ENCODE measurements at places on chromosomes 13 and 19. TPM values are rescaled to one million over a fixed set of nuclear protein-coding genes. Genes with fewer than 3 reads are reported as not detected.
A peak's percentile ranks its signal among the peaks of the same experiment; 100 is the strongest.

The TUBB4A gene
- 0.18 TPM for total RNA-seq

The DIRAS1 gene
- total RNA-seq, result 0.84 TPM

The KRI1 gene
- total RNA-seq, result 8.5 TPM

The KLK13 gene
- not detected for total RNA-seq

The APOC4 gene
- not detected for total RNA-seq

DNA sequence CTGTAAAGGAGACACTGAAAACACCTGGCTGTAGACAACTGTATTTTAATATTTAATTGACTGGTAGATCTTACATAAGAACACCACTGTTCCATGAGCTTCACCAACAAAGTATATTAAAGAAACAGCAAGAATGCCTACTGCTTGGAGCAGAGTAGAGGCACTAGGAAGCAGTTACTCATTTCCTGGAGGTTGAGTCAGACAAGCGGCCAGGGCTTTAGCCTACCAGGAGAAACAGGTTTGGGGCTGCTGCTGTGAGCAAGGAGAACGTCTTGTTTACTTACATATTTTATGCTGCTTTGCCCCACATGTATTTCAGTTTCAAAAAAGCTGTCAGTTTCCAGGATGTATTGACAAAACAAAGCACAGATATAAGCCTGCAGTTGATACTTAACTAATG is 33.4 kb downstream of the ALG5 start:
- no peaks in the 10 kb centered on the region for H3K4me1 ChIP-seq
- no peak overlapping the region for H3K4me3 ChIP-seq
- H3K36me3 ChIP-seq, result peaks cover 39% of the 10 kb centered on the region
- no peaks in the 10 kb centered on the region for H3K27me3 ChIP-seq

DNA sequence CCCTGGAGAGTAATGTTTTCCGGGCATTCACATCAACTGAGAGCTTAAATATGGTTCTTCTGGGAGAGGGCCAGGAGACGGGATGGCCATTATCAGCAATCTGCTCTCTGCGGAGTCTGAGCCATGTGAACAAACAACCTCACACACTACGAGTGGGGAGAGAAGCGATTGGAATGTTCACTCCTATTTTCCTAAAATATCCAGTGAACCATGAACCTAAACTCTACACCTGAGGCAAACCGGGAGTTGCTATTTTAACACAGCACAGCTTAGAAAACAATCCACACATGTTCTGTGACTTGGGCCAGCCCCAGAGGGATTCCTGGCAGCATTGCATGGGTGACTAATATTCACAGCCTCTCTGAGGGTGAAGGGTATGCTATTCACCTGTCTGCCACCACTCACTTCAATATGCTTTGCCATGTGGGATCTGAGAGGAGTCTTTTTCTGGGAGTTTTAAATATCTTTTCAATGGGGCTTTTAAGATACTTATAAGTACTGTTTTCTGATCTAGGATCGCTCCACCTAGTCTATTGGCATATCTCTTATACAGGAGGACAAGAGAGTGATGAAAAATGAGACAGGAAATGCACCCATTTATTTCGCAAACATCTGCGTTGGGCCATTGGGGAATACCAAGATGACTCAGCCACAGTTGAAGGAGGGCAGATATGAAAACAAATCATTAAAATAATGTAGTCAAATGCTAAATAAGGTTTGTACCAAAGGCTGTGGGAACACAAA is 72.6 kb upstream of the SERP2 start:
- H3K36me3 ChIP-seq, result no peaks in the 10 kb centered on the region
- H3K4me1 ChIP-seq, result peaks cover 35% of the 10 kb centered on the region
- no peak for DNase-seq
- H3K27ac ChIP-seq, result no peak overlapping the region
- no peaks in the 10 kb centered on the region for H3K27me3 ChIP-seq

- H3K27ac ChIP-seq, result no peak overlapping the region
- H3K36me3 ChIP-seq, result no peaks in the 10 kb centered on the region
- H3K4me3 ChIP-seq, result no peak overlapping the region
- H3K27me3 ChIP-seq, result no peaks in the 10 kb centered on the region
Measured at GRCh38 chr13:50485979-50486935, 357.2 kb downstream of the DLEU7 start.

- H3K27ac ChIP-seq, result no peak overlapping the region
- no peaks in the 10 kb centered on the region for H3K27me3 ChIP-seq
- no peak for DNase-seq
- no peak overlapping the region for H3K4me3 ChIP-seq
- peaks cover 11% of the 10 kb centered on the region for H3K4me1 ChIP-seq
Measured at GRCh38 chr13:50760751-50761150, 82.7 kb downstream of the DLEU7 start.

GRCh38 chr13:41670873-41671443 is 213.6 kb downstream of the RGCC start:
- H3K27me3 ChIP-seq, result no peaks in the 10 kb centered on the region
- H3K4me3 ChIP-seq, result no peak overlapping the region
- peaks cover 2% of the 10 kb centered on the region for H3K36me3 ChIP-seq
- no peaks in the 10 kb centered on the region for H3K4me1 ChIP-seq
- no peak for DNase-seq

- no peak for DNase-seq
- no peak overlapping the region for H3K27ac ChIP-seq
- no peaks in the 10 kb centered on the region for H3K4me1 ChIP-seq
Measured at GRCh38 chr13:28843639-28844038, 23.5 kb downstream of the MTUS2 start.

GRCh38 chr19:2167896-2168618 is 4.3 kb downstream of the DOT1L start:
- H3K27ac ChIP-seq, result peak overlapping the region; percentile 94
- peaks cover 81% of the 10 kb centered on the region for H3K4me1 ChIP-seq
- H3K4me3 ChIP-seq, result no peak overlapping the region

DNA sequence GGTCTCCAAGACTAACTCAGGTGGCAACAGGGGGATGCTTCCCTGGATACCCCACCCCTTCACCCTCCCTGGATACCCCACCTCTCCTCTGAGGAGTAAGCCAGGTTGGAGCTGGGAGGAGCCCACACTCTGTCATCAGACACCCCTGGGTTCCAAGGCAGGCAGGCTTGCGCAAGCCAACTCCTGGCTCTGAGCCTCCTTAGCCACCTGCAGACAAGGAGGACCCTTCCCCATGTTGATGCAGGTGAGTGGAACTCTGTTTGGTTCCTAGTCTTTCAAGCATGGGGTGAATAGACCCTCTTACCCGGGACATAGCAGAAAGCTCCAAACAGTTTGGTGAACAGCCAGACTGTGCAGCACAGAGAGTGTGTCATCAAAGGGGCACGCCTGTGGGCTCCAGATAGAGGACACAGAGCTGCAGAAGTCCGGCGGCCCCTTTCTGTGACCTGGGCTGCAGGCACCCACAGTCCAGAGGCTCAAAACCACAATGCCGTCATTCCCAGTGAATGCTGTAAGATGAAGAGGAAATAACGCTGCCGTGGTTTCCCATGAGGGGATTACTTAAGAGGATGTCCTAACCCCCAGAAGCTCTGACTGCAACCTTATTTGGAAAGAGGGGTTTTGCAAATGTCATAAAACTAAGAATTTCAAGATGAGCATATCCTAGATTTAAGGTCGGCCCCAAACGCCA is 12.1 kb upstream of the HAS1 start:
- peaks cover 10% of the 10 kb centered on the region for H3K27me3 ChIP-seq
- H3K4me3 ChIP-seq, result no peak overlapping the region
- peak; percentile 69 for DNase-seq
- no peaks in the 10 kb centered on the region for H3K36me3 ChIP-seq

GRCh38 chr13:76772241-76772640 is 114.0 kb downstream of the KCTD12 start:
- DNase-seq, result peak; percentile 70
- no peaks in the 10 kb centered on the region for H3K36me3 ChIP-seq
- H3K27me3 ChIP-seq, result no peaks in the 10 kb centered on the region
- no peak overlapping the region for H3K4me3 ChIP-seq

DNA sequence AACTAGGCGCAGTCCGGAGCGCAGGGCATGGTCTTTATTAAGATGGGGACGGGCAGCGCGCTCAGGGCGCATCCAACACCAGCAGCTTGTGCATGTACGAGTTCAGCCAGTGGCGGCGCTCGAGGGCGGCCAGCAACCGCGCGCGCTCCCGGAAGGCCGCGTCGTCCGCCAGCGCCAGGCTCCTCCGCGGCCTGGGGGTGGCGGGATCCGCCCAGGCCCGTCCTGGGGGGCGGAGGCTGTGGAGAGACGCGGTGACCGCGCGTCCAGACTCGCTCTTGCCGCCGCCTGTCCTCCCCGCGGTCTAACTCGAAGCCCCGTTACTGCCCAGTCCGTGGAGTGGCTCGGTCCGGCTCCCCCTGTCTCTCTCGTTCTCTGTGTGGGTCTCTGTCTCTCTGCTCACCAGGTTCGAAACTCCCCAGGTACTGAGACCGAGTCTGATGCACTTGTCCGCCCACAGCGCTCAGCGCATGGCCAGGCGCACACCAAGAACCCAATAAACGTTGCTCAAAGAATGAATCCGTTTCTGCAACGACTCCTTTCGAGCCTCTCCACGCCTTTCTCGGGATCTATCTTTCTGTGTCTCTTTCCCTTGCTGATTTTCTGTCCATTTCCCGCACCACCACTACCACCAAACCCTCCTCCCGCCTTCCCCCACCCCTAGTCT is 702 bp downstream of the PTH2 start:
- H3K4me3 ChIP-seq, result no peak overlapping the region
- peaks cover 19% of the 10 kb centered on the region for H3K4me1 ChIP-seq
- peaks cover 97% of the 10 kb centered on the region for H3K27me3 ChIP-seq
- DNase-seq, result peak; percentile 39
- H3K36me3 ChIP-seq, result no peaks in the 10 kb centered on the region
- no peak overlapping the region for H3K27ac ChIP-seq

- no peak overlapping the region for H3K27ac ChIP-seq
- peaks cover 35% of the 10 kb centered on the region for H3K27me3 ChIP-seq
- H3K4me3 ChIP-seq, result no peak overlapping the region
- H3K36me3 ChIP-seq, result no peaks in the 10 kb centered on the region
Measured at GRCh38 chr19:54095136-54095858, 5.3 kb downstream of the OSCAR start.

DNA sequence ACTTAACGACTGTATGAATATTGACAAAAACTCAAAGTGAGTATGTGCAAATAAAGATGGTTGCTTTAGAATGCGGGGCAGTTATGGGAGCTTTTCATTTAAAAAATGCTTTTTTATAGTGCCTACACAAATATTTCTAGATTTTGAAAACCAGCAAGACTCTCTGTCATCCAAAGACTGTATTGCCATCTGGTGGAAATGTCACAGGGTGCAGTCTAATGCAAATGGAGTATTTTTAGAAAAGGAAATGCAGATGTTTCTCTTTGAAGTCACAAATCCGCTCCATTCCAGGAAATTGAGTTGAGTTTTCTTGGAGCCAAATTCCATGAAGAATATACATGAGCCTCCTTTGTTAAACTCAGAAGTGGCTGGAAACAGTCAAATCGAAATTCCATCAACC is 2.3 kb upstream of the C1QTNF9B start:
- no peaks in the 10 kb centered on the region for H3K36me3 ChIP-seq
- H3K4me3 ChIP-seq, result no peak overlapping the region
- peaks cover 6% of the 10 kb centered on the region for H3K4me1 ChIP-seq
- H3K27ac ChIP-seq, result no peak overlapping the region
- DNase-seq, result peak; percentile 88
